Left ventricle myocardium inferior (tissue), 1 donor: ENCODE measurements at places on chromosomes 2 and 18.

DNA sequence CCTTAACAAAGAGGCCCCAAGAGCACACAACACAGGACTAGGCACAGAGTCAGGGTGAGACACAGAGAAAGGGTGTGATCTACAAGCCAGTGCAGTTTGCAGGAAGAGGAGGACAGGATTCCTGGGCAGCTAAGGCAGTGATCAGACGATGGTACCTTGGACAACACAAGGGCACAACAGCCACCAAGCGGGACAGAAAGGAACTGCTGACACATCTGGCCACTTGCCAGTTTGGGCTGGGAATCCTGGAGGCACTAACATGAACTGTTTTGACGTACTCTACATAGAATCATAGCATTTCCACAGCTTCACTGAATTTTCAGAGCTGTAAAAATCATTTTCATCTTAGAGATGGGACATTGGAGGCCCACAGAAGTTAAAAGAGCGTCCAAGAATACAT lies 221.5 kb upstream of the SLC35G4 start:
- DNase-seq, result peak; percentile 63

DNA sequence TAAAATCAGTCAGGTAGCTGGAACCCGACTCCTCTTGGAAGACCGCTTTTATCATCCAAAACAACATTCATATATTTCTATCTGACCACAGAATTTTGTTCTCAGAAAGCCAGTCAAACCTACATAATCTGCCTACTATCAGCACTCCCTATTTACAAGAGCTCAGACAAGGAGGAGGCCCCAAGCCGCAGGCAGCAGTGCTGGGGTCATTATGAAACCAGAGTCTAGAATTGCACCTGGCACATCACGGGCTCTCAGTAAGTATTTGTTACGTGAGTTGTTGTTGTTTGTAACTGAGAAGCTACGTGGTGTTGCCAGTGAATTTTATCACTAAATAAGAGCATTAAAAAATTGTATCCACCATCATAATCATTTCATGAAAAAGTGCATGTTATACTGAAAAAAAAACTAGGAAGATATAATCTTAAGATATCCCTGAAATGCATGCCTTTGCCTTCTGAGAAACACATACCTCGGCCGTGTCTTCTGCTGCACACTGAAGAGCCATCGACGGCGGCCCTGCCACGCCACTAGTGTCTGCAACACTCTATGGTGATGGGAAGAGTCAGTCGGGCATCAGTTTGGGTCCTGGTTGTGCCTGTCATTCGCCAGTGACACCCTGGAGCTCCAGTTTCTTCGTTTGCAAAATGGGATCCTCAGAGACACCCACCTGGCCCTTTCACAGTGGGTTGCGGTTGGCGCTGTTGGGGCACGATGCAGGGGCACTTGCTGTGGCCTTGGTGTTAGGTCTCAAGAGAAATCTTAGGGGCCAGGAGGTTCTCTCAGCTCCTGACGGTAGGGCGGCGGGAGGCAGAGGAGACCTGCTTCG lies 505.9 kb downstream of the EIPR1 start:
- DNase-seq, result no peak

- DNase-seq, result no peak
Measured at GRCh38 chr2:216363221-216363620, 9.1 kb downstream of the MARCHF4 start.

DNA sequence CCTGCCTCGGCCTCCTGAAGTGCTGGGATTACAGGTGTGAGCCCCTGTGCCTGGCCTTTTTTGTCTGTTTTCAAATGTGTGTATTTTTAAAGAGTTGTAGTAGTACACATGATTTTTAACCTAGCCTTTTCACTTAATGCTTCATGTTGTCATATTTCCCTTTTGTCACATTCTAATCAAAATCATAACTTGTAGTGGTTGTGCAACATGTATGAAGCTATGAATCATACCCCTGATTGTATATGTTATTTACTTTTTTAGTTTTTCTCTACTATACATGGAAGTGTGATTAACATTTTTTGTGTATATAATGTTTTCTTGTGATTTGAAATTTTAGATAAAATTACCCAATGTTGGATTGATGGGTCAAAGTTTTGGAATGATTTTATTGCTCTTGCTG lies 8.5 kb downstream of the GEN1 start:
- no peak for DNase-seq

DNA sequence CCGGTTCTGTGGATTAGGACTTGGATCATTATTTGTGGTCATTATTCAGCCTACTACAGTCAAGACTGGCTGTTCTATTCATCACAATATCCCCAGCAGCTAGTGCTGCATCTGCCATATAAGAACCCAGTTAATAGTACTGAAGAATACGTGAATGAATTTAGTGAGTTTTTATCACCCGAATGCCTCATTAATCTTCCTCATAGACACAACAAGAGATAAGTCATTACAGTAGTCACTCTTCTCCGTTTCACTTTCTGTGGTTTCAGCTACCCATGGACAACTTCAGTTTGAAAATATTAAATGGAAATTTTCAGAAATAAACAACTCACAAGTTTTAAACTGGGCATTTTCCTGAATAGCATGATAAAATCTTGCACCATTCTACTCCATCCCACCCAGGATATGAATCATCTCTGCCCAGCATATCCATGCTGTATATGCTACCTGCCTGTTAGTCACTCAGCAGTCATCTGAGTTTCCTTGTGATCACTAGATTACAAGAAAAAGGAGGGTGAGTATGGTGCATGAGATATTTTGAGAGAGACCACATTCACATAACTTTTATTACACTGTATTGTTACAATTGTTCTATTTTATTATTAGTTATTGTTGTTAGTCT lies 363.7 kb upstream of the CHAC2 start:
- DNase-seq, result no peak

- no peak for DNase-seq
Measured at GRCh38 chr2:185318271-185318724, 420.3 kb upstream of the FSIP2 start.

GRCh38 chr2:138373993-138374408 lies 127.6 kb upstream of the SPOPL start:
- DNase-seq, result no peak

DNA sequence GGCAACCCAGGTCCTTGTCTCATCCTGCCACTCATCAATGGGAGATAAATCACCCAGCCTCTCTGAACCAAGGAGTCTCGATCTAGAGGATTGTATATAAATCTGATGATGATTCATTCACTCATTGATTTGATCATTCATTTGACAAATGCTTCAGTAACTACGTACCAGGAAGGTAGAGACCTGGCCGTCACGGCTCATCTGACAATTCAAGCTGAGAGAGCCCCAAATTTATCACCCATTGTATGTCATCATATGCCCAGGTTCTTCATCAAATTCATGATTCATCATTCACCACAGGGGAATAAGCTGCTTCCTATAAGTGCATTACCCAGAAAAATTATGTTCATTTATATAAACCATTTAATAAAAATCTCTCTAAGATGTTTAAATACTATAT lies 116.9 kb downstream of the FAM161A start:
- no peak for DNase-seq

DNA sequence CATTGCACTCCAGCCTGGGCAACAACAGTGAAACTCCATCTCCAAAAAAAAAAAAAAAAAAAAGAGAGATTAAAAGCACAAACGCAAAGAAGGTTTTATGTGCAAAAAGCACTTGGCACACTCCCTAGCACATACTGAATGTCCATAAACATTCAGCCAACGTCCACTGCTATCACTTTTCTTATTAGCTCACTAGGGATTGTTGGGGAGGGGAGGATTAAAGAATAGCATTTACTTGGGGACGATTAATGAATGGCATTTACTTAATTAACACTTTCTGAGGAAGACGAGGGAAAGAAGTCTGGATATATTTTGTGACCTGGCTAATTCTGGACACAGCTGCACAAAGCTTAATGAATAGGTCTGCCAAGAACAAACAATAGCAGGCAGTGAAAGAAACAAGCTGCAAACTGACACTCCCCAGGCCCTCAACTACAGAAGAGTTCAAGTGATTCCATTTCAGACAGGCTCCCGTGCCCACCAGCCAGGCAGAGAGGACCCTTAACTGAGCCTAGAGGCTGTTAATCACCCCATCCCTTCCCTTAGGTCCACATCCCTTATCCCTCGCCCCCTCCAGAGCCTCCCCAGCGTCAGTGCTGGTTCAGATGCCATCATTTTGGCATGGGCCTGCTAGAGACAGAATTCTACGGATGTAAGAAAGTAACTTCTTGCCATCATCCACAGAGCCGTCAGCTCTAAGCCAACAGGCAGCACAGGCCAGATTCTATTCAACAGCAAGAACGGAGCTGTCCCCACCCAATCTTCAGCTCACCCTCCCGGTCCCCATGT lies 7.4 kb downstream of the CYB5A start:
- no peak for DNase-seq
